ENCODE measurements at places on chromosomes 1 and 21.

GRCh38 chr1:1177452-1178206 is 3.9 kb downstream of the TTLL10 start:
- no peak for DNase-seq

DNA sequence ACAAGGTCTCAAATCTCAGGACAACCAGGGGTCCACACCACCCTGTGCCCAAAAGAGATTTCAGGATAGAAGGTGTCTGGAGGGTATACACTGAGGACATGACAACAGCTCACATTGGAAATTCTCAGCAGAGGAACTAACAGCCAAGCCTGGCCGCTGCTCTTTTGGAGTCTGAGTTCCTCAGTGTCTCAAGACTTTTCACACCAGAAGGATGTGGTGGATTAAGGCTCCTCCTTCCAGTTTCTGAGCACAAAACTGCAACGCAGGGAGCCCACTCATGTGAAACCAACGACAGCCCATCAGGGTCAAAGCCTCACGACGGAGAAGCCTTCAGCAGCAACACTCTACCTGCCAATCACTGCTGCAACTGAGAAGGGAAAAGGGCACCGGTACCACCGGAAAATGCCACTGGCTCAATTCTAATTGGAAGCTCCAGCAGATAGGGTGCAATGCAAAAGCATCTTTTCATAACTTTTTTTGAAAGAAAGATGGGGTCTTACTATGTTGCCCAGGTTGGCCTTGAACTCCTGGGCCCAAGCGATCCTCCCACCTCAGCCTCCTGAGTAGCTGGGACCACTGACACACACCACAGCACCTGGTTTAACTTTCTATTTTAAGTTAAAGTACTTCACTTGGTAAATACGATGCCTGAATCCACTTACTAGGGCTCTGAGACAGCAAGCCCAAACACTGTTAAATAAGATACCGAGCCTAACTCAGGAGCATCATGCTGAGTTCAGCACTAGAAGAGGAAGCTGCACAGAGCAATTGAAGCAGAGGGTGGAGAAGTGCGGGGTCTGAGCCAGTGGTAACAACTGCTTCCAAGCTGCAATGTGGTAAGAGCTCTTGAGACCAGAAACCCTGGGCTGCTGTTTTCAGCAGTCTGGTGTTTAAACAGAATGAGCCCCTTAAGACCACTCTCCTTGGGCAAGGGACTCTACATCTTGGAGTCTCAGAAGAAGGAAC is 7.8 kb downstream of the CAPZB start:
- no peak for DNase-seq

GRCh38 chr1:109931189-109931731 is 20.6 kb downstream of the CSF1 start:
- no peak for DNase-seq

DNA sequence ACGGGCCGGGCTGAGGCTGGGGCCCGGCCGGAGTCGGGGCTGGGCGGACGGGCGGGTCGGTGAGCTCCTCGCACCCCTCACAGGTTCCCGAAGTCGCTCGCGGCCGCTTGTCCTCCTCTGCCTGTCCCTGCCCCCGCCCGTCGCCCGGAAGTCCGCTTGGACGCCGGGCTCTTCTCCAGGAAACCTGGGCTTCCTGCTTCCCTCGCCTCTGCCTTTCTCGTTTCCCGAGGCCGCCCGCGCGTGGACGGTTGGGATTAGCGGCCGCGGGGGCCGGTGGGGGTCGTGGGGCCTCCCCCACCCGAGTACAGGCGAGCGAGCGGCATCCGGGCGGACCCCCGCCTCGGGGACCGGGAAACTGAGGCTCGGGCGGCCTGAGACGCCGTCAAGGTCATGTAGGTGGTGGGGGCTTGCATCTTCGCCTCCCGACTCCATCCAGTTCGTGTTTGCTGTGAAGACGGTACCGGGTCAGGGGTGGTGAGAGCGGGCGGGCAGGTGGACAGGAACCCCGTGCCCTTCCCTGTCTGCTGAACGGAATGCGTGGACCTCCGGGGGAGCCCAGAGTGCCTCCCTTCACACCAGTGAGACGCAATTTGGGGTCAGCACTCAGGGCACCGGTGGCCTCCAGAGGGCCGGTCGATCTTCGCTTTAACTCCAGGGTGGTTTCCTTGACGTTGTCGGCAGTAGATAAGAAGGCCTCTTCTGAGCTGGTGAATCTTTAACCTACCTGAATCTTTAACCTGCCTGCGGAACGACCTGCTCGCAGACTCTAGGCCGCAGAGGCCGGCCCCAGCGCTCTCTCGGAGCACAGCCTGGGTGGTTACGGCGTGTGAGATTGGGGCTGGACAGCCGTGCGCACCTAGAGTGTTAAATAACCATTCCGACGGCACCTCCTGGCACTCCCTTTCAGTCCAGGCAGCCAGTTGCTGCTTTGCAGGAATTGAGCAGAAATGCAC is 686 bp downstream of the ARF1 start:
- no peak for DNase-seq

DNA sequence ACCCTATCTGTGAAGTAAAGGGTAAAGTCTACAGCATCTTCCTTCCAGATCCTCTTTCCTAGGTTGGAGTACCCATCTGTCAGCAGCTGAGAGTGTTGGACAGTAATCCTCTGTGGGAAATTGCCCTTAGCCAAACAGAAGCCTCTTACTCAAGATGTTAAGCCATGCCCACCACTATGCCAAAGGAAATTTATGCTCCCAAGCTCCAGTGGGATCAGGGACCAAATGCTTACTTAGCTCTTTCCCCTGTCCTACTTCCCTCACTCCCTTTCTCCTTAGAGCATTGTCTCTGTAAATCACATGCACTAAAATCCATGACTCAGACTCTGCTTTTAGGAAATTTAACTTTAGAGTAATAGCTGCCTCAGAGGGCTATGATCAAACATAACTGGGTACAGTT is 254.0 kb downstream of the BRINP2 start:
- no peak for DNase-seq

- DNase-seq = no peak
Measured at GRCh38 chr1:31371121-31371959, 1.5 kb downstream of the FABP3 start.

DNA sequence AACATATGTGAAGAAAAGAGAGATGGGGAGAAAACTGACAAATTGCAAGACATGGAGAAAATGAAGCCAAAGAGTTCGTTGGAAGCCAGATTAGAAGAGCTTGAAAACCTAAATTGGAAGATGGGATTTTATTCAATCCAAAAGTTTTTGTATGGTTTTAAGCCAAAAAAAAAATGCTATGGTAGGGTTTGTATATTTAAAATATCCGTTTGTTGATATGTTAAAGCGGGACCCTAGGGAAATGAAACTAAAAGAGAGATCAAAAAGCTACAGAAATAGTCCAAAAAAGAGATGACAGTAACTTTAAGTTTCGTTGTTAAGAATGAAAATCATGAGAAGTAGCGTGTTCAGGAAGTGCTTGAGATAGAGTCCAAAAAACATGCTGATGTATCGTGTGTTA is 617.7 kb upstream of the ADGRL2 start:
- no peak for DNase-seq

DNA sequence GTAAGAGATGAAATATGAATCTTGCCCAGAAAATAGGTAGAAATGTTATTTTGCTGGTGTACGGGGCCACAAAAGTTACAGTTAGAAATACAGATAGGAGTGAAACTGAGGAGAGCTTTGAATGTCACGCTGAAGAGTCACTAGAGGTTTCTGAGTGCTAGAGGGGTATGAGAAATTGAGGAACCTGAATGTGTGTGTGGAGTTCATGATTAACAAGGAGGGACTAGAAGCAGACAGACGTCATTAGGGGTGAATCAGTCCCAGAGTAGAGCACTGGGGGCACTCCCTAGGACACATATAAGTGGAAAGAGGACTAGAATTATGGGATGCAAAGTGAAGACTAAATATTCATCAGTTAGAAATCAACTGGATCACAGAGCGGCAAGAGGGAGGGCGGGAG is 188.9 kb upstream of the MAP1LC3C start:
- DNase-seq = no peak

DNA sequence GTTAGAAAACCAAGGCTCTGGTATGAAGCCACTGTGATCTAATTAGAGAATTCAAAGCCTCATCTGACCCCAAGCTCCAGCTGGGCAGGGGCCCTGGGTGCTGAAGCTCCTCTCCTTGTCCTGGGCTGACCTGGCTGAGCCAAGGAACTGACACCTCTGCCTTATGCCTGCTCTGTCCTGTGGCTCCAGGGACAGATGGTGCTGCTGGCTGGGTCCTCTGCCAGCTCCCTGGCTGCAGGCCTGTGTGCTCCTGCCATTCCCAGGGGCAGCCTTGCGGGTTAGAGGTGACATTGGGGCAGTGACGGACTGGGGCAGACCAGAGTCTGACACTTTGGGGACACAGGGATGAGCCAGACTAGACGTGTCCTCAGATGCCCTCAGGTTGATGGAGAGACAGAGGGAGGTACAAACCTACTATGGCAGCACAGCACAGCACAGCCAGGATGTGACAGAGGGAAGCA is 11.8 kb downstream of the ACOT11 start:
- DNase-seq = no peak

- DNase-seq = no peak
Measured at GRCh38 chr1:155228096-155228427, 19.6 kb downstream of the MTX1 start.

- DNase-seq = no peak
Measured at GRCh38 chr1:53799141-53799540, 39.0 kb downstream of the NDC1 start.

GRCh38 chr1:31753707-31754349 is 10.3 kb downstream of the ADGRB2 start:
- peak; percentile 35 for DNase-seq

- no peak for DNase-seq
Measured at GRCh38 chr1:33724348-33724747, 139.5 kb upstream of the HMGB4 start.

DNA sequence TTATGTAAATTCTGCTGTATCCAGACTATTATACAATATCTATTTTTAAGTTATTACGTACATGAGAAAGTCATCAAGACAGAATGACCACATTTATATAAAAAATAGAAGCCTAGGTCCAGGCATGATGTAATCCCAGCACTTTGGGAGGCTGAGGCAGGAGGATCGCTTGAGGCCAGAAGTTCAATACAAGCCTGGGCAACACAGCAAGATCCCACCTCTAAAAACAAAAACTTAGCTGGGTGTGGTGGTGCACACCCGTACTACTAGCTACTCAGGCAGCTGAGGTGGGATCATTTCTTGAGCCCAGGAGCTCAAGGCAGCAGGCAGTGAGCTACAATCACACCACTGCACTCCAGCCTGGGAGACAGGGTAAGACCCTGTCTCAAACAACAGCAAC is 58.9 kb downstream of the NVL start:
- DNase-seq = no peak

GRCh38 chr1:89277725-89278124 is 5.1 kb upstream of the GBP5 start:
- no peak for DNase-seq

GRCh38 chr1:243645281-243645680 is 204.8 kb downstream of the AKT3 start:
- no peak for DNase-seq

DNA sequence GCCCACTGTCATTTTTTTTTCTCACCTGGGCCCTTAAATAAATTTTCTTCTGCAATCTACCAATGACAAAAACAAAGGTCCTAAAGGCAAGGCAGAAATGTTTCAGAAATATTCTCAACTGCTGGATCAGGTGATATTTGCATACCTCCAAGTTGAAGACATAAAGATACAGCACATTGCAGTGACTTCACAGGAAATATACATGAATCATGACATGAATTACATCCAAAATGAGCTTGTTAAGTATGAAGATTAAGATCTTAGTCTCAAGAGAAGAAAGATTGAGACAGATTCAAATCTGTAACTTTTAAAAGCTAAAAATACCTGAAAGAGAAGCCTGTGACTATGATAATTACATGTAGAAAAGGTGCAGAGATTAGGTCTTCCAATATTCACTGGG is 207.8 kb downstream of the SIPA1L2 start:
- DNase-seq = no peak

- DNase-seq = no peak
Measured at GRCh38 chr1:15222653-15223303, 24.2 kb upstream of the FHAD1 start.

DNA sequence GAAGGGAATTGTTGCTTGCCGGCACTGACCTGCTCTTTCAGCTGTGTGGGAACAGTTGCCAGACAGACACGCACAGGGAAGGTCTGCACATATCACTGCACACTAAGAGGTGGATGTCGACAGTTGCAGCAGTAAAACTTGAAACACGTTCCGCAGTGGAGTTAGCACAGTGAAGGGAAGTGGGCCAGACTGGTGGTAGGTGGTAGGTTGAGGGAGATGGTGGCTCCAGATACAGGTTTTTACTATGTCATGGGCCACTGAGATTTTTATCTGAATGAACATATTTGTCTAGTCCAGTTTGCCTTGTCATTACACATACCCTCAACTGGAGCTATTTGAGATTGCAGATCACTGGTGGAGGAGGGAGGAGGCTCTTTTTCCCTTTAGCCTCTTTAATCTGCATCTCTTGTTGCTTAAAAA is 13.5 kb downstream of the MRPS6 start:
- DNase-seq = no peak

DNA sequence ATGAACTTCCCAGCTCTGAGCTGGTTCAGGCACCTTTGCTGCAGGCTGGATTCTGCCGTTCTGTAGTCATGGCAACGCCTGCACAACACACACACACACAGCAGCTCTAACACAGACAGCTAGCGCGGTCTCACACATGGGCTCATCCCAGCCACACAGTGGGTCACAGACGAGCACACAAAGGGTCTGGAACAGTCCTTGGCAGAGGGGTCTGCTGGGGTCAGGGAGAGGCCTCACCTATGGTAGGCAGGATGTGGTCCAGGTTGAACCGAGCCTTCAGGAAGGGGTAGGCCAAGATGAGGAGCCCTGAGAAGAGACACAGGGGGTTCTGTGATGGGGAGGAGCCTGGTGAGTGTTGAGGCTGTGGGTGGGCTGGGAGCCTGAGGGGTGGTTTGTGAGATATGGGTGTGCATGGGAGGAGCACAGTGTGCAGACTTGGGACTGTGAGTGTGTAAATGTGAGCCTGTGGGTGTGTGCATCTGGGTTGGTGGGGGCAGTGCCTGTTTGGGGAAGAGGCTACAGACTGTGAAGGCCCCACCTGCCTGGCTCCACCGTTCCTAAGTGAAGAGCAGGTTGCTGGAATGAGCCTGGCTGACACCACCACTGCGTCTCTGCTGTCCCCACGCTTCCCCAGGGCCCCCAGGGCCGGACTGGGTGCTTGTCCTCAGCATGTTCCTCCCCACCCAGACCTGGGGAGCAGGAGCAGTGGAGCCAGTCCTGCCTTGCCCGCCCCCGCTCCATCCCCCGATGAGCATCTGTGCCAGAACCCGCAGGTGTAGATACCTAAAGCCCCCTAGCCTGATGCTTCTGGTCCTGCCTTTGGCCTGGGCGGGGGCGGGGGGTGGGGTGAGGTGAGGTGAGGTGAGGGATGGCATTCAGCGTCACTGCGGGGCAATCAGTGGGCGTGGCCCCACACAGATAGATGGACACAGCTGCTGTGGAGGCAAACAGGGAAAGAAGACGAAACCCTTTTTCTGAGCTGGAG is 1.5 kb downstream of the KNCN start:
- DNase-seq = no peak

GRCh38 chr1:76713535-76713934 is 153.7 kb upstream of the ST6GALNAC5 start:
- no peak for DNase-seq

DNA sequence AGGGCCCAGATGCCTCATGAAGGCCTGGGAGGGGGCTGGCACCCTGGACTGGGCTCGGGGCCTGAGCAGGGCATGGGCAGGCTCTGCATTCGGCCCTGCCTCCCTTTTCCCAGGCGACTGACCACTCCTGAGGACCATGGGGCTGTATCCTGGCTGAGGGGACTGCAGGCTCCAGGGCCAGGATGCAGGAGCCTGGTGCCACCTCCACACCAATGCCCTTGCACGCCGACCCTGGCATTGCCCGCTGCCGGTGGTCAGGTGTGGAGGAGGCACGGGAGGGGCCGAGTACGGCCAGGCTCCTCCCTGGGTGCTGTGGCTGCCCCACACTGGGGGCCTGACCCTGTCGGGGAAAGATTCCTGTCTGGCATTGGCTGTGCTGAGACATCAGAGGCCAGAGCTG is 128.9 kb downstream of the SIK1 start:
- DNase-seq = no peak
